Right renal cortex interstitium (tissue), 3 donors: ENCODE measurements at places on chromosomes 12 and 14. TPM values are rescaled to one million over a fixed set of nuclear protein-coding genes. Genes with fewer than 3 reads are reported as not detected.

Gene TMEM30B
- 13.7 TPM for polyA plus RNA-seq

Gene RIN3
- polyA plus RNA-seq: 5.5 TPM

Gene MARS1
- 110 TPM for polyA plus RNA-seq

Gene SLC38A4
- polyA plus RNA-seq: 27.2 TPM

Gene OAS1
- 12.9 TPM for polyA plus RNA-seq

Gene PRH2
- polyA plus RNA-seq: 0.48 TPM

Gene LGR5
- polyA plus RNA-seq: 16.6 TPM

Gene ADCY6
- 78.4 TPM for polyA plus RNA-seq

Gene SIX1
- polyA plus RNA-seq: 12.4 TPM

Gene ZNF10
- 20.9 TPM for polyA plus RNA-seq

Gene KRT1
- polyA plus RNA-seq: 0.19 TPM

Gene NOVA1
- 28.1 TPM for polyA plus RNA-seq

Gene NID2
- polyA plus RNA-seq: 117 TPM

Gene TNFAIP2
- 29.4 TPM for polyA plus RNA-seq

Gene NEUROD4
- not detected for polyA plus RNA-seq

Gene TMTC3
- polyA plus RNA-seq: 24.1 TPM

Gene GALNT6
- polyA plus RNA-seq: 5.3 TPM

Gene SOX5
- polyA plus RNA-seq: 7.5 TPM
